ENCODE measurements at places on chromosomes 4 and X. TPM values are rescaled to one million over a fixed set of nuclear protein-coding genes. Genes with fewer than 3 reads are reported as not detected.

The ACOX3 gene
- 19.0 TPM for polyA plus RNA-seq

GRCh38 chr4:139921429-139922184 lies 232.4 kb downstream of the MAML3 start:
- no peak for DNase-seq

GRCh38 chrX:71846429-71846828 lies 64.2 kb upstream of the NHSL2 start:
- DNase-seq: no peak

- no peak for DNase-seq
These were observed 802.0 kb downstream of the RPA4 start for GRCh38 chrX:97685753-97686152.

DNA sequence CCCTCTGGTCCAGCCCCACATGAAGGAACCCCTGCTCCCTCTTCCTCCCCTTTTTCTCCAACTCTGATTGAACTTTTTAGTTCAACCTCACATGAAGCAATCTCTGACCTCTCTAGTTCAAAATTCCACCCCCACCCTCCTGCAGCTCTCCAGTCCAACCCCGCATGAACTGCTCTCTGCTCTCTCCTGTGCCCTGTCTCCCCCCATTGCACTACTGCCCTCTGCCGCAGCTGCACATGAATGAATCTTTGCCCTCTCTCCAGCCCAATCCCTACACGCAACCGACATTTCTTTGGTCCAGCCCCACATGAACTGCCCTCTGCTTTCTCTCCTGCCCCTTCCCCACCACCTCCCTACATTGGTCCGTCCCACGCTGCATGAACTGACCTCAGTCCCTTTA lies 6.9 kb downstream of the CETN2 start:
- DNase-seq: no peak

DNA sequence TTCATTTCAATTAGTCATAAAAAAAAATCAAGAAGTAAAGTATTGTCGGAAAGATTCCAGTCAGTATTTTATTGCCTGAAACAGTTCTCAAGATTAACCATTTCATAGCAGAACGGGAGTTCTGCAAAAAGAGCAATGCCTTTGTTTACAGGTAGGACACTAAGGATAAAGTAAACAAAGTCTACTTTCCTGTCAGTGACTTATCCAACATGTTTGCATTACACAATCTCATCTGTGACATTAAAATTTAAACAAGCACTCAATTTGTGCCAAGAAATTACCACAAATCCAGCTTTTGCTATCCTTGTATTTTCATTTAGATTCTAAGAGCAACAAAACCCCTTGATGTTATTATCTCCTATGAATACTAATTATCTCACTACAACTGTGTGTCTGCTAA lies 306.5 kb upstream of the LDB2 start:
- DNase-seq: no peak

- no peak for DNase-seq
These were observed 888.9 kb downstream of the PCDH18 start for GRCh38 chr4:136643416-136643815.

GRCh38 chr4:87089368-87089767 lies 131.1 kb downstream of the KLHL8 start:
- DNase-seq: no peak

- DNase-seq: no peak
These were observed 37.3 kb upstream of the PRSS12 start for GRCh38 chr4:118390121-118390520.

GRCh38 chr4:76380561-76380960 lies 40.4 kb downstream of the CCDC158 start:
- no peak for DNase-seq

The CXCL3 gene
- polyA plus RNA-seq: 0.32 TPM

GRCh38 chr4:139142980-139143379 lies 34.0 kb downstream of the ELF2 start:
- no peak for DNase-seq

- DNase-seq: no peak
These were observed 121.5 kb downstream of the REELD1 start for GRCh38 chr4:146335763-146336409.

- DNase-seq: no peak
These were observed 115.2 kb downstream of the DDIT4L start for GRCh38 chr4:100075056-100075455.

The FAM241A gene
- polyA plus RNA-seq: 3.8 TPM

- DNase-seq: no peak
These were observed 19.3 kb upstream of the ING2 start for GRCh38 chr4:183485411-183486160.

The SSX2B gene
- not detected for polyA plus RNA-seq

DNA sequence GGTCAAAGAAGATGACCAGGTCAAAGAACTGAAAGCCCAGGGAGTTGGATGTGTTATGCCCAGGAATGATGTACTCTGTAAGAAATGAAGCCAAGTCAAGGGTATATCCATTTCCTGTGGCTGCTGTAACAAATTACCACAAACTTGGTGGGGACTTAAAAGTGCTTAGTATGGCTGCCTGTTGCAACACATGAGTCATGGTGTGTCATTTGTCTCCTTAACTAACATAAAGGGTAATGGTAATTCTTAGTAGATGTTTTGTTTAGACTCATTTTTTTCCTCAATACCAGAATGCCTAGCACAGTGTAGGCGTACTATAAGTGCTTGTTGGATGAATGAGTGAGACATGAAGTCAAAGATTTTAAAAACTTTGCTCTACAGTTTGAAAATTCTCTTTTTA lies 45.7 kb downstream of the SYTL5 start:
- DNase-seq: peak; percentile 61

- no peak for DNase-seq
These were observed 221.0 kb downstream of the PALLD start for GRCh38 chr4:168717847-168718246.

GRCh38 chrX:69493193-69493592 lies 10.9 kb upstream of the NALF2 start:
- DNase-seq: no peak

- no peak for DNase-seq
These were observed 3.4 kb downstream of the CPLX1 start for GRCh38 chr4:822361-823175.

GRCh38 chr4:41320278-41320677 lies 63.5 kb downstream of the UCHL1 start:
- DNase-seq: no peak

The NSUN7 gene
- 1.8 TPM for polyA plus RNA-seq

The TLR10 gene
- 0.35 TPM for polyA plus RNA-seq

GRCh38 chr4:80841587-80842281 lies 188.8 kb upstream of the BMP3 start:
- no peak for DNase-seq

The ZFYVE28 gene
- polyA plus RNA-seq: 1.3 TPM

- DNase-seq: peak; percentile 83
These were observed 54.3 kb upstream of the TET2 start for GRCh38 chr4:105092356-105092755.

The NPFFR2 gene
- polyA plus RNA-seq: 0.43 TPM

- no peak for DNase-seq
These were observed 106.4 kb downstream of the RNF150 start for GRCh38 chr4:141026900-141027299.

The NAP1L2 gene
- polyA plus RNA-seq: 1.3 TPM

GRCh38 chrX:104284507-104284906 lies 29.8 kb upstream of the ESX1 start:
- no peak for DNase-seq

DNA sequence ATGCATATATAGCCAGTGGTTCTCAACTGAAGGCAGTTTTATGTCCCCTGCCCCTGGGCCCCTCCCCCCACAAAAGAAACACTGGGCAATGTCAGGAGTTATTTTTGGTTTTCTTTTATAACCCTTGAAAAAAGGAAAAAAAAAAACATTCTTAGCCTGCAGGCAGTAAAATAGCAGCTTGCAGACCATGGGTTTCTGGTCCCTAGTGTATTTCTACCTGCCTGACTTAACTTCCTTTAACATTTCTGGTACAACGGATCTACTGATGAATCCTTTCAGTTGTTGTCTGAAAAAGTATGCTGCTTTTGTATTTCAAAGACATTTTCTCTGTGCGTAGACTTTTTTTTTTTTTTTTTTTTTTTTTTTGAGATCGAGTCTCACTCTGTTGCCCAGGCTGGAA lies 11.1 kb upstream of the FAM200B start:
- DNase-seq: no peak

GRCh38 chr4:72207196-72207595 lies 175.4 kb downstream of the NPFFR2 start:
- DNase-seq: no peak

All from muscle of back (tissue), 13 donors.